ENCODE measurements at places on chromosomes 16 and 17.
A peak's percentile ranks its signal among the peaks of the same experiment; 100 is the strongest.

DNA sequence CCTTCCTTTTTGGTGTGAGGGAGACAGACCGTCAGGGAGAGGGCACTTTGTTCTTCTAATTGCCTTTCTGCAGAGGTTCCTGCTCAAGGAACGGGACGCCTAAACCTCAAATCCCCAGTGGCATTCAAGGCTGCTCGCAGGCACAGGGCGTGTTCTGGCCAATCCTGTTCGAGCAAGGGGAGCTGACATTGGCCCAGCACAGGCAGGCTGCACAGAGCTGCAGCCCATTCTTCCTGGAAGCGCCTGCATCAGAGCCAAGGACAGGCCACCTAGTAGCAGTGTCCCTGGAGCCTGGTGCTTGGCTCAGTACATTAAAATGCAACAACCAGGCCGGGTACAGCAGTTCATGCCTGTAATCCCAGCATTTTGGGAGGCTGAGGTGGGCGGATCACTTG lies 72.2 kb upstream of the CREBBP start:
- H3K27me3 ChIP-seq, result no peaks in the 10 kb centered on the region
- H3K27ac ChIP-seq, result peak overlapping the region; percentile 23
- peaks cover 44% of the 10 kb centered on the region for H3K4me1 ChIP-seq
- DNase-seq, result peak; percentile 91
- H3K36me3 ChIP-seq, result no peaks in the 10 kb centered on the region
- no peak overlapping the region for H3K4me3 ChIP-seq

DNA sequence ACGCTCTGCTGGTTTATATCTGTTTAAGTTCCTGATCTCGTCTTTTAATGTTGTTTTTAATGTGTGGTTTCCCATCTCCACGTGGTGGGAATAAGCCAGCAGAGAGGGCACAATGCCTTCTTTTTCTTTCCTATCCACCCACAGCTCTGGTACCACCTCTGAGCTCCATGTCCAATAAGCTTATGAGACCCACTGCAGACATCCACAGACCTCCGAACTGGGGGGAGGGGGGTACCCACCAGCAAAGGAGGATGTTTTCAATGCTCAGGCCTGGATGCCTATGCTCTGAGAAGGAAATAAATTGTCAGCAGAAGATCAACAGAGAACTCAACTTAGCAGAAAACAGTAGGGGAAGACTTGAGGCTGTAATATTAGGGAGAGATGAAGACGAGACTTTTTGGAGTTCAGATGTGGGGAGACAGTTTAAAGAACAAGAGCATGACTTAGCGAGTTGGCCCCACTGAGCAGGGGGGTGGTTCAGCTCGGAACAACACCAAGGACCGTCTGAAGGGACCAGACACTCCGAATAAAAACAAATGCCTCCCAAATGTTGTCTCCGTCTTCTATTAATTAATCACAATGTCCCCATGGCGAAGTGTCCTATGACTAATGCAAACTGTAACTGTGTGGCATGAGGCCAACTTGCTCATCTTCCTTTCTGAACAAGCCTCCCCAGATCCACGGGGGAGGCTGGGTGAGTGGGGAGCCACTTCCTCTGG lies 62.7 kb downstream of the GAS7 start:
- H3K4me3 ChIP-seq, result no peak overlapping the region
- no peaks in the 10 kb centered on the region for H3K27me3 ChIP-seq
- no peaks in the 10 kb centered on the region for H3K36me3 ChIP-seq
- H3K4me1 ChIP-seq, result peaks cover 18% of the 10 kb centered on the region
- H3K27ac ChIP-seq, result peak overlapping the region; percentile 6
- peak; percentile 35 for DNase-seq

DNA sequence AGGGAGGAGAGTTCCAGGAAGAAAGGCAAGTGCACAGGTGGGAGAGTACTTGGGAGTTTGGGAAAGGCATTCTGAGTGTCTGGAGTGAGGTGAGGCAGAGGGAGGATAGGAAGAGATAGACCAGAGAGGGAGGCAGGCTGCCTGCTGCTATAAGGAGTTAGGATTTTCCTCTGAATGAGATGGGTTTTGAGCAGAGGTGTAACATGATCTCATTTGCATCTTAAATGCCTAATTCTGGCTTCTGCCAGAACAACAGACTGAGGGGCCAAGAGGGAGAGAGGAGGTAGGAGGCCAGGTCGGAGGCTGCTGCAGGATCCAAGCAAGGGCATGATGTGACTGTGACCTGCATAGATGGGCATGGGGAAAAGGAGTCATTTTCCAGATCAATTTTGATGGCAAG lies 31.5 kb upstream of the IRX6 start:
- H3K27ac ChIP-seq, result no peak overlapping the region
- no peak overlapping the region for H3K4me3 ChIP-seq
- no peaks in the 10 kb centered on the region for H3K27me3 ChIP-seq
- no peaks in the 10 kb centered on the region for H3K36me3 ChIP-seq
- DNase-seq, result no peak

- no peak for DNase-seq
- H3K4me3 ChIP-seq, result no peak overlapping the region
- peaks cover 31% of the 10 kb centered on the region for H3K36me3 ChIP-seq
- peak overlapping the region; percentile 56 for H3K27ac ChIP-seq
- H3K27me3 ChIP-seq, result peaks cover 9% of the 10 kb centered on the region
Observed at GRCh38 chr16:84844049-84844350, 24.2 kb downstream of the CRISPLD2 start.

- no peak overlapping the region for H3K4me3 ChIP-seq
- H3K27ac ChIP-seq, result no peak overlapping the region
- no peaks in the 10 kb centered on the region for H3K36me3 ChIP-seq
- no peak for DNase-seq
- no peaks in the 10 kb centered on the region for H3K4me1 ChIP-seq
Observed at GRCh38 chr17:37067555-37068111, 118.9 kb downstream of the AATF start.

All from heart left ventricle (tissue), 16 donors.